Hepatocyte (in vitro differentiated cells): ENCODE measurements at places on chromosomes 1 and 21. TPM values are rescaled to one million over a fixed set of nuclear protein-coding genes. Genes with fewer than 3 reads are reported as not detected.

Gene SASS6
- 1.9 and 2.7 TPM in 2 replicates for polyA plus RNA-seq

Gene LEFTY2
- polyA plus RNA-seq: 0.55 and 1.1 TPM in 2 replicates

Gene FCRL4
- polyA plus RNA-seq: not detected in 2 replicates

GRCh38 chr1:160471253-160471652 lies 51.8 kb downstream of the SLAMF6 start:
- H3K4me1 ChIP-seq: no peaks in the 10 kb centered on the region
- no peaks in the 10 kb centered on the region for H3K36me3 ChIP-seq
- H3K27me3 ChIP-seq: no peaks in the 10 kb centered on the region

- H3K4me3 ChIP-seq: peak overlapping the region; percentile 31
- no peaks in the 10 kb centered on the region for H3K36me3 ChIP-seq
- peaks cover 18% of the 10 kb centered on the region for H3K4me1 ChIP-seq
- H3K27me3 ChIP-seq: no peaks in the 10 kb centered on the region
- DNase-seq: peak; percentile 50
Measured at GRCh38 chr21:42496839-42497202, 797 bp upstream of the RSPH1 start.

- no peaks in the 10 kb centered on the region for H3K4me1 ChIP-seq
- no peak overlapping the region for H3K27ac ChIP-seq
- no peak for DNase-seq
- H3K4me3 ChIP-seq: no peak overlapping the region
- H3K27me3 ChIP-seq: no peaks in the 10 kb centered on the region
Measured at GRCh38 chr1:85342207-85342606, 65.8 kb upstream of the BCL10 start.

Gene TAF13
- 15.7 and 22.1 TPM in 2 replicates for polyA plus RNA-seq

- H3K27me3 ChIP-seq: no peaks in the 10 kb centered on the region
- H3K27ac ChIP-seq: peak overlapping the region; percentile 50
- DNase-seq: peak; percentile 55
- H3K36me3 ChIP-seq: no peaks in the 10 kb centered on the region
- H3K4me1 ChIP-seq: peaks cover 13% of the 10 kb centered on the region
Measured at GRCh38 chr1:95084317-95085176, 11.8 kb upstream of the ALG14 start.

DNA sequence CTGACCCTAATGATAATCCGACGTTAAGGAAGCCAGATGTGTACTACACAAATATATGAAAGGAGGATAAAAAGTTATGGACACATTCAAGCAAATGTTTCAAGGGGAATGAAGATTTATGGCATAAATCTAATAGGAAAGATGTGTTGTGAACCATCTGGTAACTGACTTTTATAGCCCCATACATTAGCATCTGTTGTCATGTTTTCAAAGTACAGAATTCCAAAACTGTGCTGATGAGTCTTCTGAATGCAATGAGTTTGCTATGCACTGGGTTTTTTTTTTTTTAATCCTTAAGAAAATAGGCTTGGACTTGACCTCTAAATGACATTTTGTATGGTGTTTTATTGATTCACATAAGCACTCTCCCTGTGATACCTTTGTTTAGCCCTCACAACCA lies 158.5 kb upstream of the ESRRG start:
- H3K4me1 ChIP-seq: peaks cover 7% of the 10 kb centered on the region
- no peaks in the 10 kb centered on the region for H3K36me3 ChIP-seq
- no peak for DNase-seq
- no peaks in the 10 kb centered on the region for H3K27me3 ChIP-seq

DNA sequence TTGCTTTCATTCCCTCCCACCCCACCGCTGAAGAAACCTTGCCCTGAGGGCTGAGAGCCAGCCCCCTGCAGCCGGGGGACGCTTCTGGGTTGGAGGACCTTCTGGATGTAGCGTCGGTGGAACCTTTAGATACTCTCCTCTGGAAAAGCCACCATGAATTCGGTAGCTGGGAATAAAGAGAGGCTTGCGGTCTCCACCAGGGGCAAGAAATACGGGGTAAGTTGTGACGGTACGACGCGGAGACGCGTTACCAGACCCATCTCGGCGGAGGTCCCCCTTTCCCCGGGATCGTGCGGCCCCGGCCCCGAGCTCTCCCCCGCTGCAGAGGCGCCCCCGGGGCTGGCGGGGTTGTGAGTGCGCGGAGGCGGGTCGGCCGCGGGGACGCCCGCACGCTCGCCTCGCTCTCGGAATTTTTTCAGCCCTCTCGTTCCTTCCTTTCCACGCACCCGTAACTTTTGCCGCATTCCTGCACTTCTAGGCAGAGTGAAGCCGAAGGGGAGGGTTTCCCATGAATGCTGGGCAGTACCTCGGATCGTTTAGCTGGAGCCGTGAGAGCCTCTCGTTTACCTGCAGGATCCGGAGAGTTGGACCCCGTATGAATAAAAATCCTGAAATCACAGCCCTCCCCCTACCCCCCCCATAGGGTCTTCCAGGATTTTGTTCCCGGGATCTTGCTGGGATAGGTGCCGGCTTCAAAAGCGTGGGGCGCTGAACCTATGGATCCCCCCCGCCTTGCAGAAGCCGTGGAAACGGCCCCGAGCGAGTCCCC lies 671 bp downstream of the KIF26B start:
- H3K4me3 ChIP-seq: peak overlapping the region; percentile 91
- H3K27ac ChIP-seq: peak overlapping the region; percentile 90
- H3K27me3 ChIP-seq: no peaks in the 10 kb centered on the region
- no peaks in the 10 kb centered on the region for H3K36me3 ChIP-seq

- H3K4me3 ChIP-seq: no peak overlapping the region
- no peaks in the 10 kb centered on the region for H3K4me1 ChIP-seq
- H3K36me3 ChIP-seq: no peaks in the 10 kb centered on the region
- DNase-seq: no peak
- H3K27me3 ChIP-seq: no peaks in the 10 kb centered on the region
- no peak overlapping the region for H3K27ac ChIP-seq
Measured at GRCh38 chr1:44884746-44885145, 41.7 kb upstream of the PTCH2 start.

Gene CFAP141
- not detected in 2 replicates for polyA plus RNA-seq

DNA sequence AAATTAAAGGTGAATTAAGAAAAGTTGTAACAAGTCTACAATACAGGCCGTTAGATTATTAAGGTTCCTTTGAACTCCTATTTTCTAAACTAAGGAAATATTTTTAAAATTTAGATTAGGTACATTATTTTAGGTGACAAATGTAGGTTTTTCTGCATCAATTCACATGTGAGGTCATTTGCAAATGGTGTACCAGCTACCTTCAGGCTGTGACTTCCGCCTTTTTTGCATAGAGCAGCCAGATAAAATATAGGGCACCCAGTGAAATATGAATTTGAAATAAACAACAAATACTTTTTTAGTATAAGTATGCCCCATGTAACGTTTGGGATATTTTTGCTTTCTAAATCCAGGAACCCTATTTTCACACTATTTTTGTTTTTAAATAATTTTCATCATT lies 544.0 kb downstream of the LMO4 start:
- no peak overlapping the region for H3K4me3 ChIP-seq
- no peaks in the 10 kb centered on the region for H3K36me3 ChIP-seq
- H3K27me3 ChIP-seq: no peaks in the 10 kb centered on the region

Gene HRNR
- polyA plus RNA-seq: not detected in 2 replicates

GRCh38 chr1:64195081-64195395 lies 8.4 kb upstream of the UBE2U start:
- no peaks in the 10 kb centered on the region for H3K36me3 ChIP-seq
- H3K4me3 ChIP-seq: no peak overlapping the region
- no peak overlapping the region for H3K27ac ChIP-seq

- no peak overlapping the region for H3K27ac ChIP-seq
- H3K36me3 ChIP-seq: no peaks in the 10 kb centered on the region
- H3K4me3 ChIP-seq: no peak overlapping the region
- no peaks in the 10 kb centered on the region for H3K4me1 ChIP-seq
Measured at GRCh38 chr1:52306227-52307006, 59.6 kb downstream of the CC2D1B start.

Gene HUNK
- 7.3 and 10.8 TPM in 2 replicates for polyA plus RNA-seq

DNA sequence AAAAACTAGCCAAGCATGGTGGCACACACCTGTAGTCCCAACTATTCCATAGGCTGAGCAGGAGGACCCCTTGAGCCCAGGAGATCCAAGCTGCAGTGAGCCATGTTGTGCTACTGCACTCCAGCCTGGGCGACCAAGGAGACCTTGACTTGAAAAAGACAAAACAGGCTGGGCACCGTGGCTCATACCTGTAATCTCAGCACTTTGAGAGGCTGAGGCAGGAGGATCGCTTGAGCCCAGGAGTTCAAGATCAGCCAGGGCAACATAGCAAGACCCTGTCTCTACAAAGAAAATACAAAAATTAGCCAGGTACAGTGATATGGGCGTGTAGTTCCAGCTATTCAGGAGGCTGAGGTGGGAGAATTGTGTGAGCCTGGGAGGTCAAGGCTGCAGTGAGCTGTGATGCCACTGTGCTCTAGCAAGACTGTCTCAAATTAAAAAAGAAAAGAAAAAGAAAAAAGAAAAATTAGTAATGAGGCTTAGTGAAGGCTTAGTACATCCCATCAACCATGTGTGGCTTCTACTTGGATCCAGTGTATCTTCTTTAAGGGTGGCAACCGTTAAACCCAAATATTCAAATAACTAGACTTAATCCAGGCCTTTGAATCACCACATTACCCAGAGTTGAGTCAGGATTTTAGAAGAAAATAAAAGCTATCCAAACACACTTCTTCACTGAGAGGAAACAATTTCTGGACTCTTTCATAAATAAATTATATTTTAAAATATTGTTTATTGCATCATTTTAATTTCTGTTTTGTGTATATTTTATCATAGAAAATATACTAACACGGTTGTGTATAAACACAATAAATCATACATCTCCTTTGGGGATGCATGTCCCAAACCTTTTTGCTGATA lies 74.3 kb upstream of the RAB4A start:
- no peaks in the 10 kb centered on the region for H3K36me3 ChIP-seq
- H3K4me3 ChIP-seq: no peak overlapping the region
- H3K4me1 ChIP-seq: peaks cover 12% of the 10 kb centered on the region
- no peak overlapping the region for H3K27ac ChIP-seq
